Astrocyte (in vitro differentiated cells and primary cell): ENCODE measurements at places on chromosomes 3 and 15. TPM values are rescaled to one million over a fixed set of nuclear protein-coding genes. Genes with fewer than 3 reads are reported as not detected.

KLF15 gene
- total RNA-seq: 0.29 and 0.34 TPM in 2 replicates

PPM1L gene
- total RNA-seq: 5.5 and 6.3 TPM in 2 replicates

GRCh38 chr15:42971830-42972229 is 51.3 kb upstream of the TTBK2 start:
- no peak for DNase-seq
- no peak overlapping the region for H3K4me3 ChIP-seq
- H3K4me1 ChIP-seq: no peaks in the 10 kb centered on the region
- no peak overlapping the region for H3K27ac ChIP-seq

DNA sequence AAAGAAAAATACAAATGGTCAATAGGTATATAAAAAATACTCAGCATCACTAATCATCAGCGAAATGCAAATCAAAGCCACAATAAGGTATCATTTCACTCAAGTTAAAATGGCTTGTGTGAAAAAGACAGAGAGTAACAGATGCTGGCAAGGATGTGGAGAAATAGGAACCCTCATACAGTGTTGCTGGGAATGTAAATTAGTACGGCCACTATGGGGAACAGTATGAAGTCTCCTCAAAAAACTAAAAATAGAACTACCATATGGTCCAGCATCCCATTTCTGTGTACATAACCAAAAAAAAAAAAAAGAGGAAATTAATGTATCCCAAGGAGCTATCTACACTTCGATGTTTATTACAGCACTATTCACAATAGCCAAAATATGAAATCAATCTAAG is 98.1 kb upstream of the TGFBR2 start:
- DNase-seq: no peak
- H3K36me3 ChIP-seq: no peaks in the 10 kb centered on the region
- H3K4me1 ChIP-seq: peaks cover 9% of the 10 kb centered on the region
- no peak overlapping the region for H3K27ac ChIP-seq
- H3K4me3 ChIP-seq: no peak overlapping the region
- no peaks in the 10 kb centered on the region for H3K27me3 ChIP-seq

DNA sequence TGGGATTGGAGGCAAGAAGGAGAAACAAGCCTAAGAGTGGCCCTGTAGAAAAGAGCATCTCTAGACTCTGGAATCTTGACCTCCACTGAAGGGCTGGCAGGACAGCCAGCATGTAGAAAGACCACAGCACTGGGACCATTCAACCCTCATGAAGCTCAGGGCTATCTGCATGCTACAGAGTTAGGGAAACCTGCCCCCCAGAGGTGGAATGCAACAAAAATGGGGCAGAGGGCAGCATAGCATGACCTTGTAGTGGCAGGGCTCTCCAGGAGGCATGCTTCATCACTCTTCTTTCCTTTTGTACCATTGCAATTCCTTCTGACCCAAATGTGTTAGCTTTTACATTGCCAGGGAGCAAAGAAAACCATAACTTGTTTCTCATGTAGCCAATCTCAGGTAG is 445.4 kb downstream of the EPHB1 start:
- no peak for DNase-seq
- no peaks in the 10 kb centered on the region for H3K4me1 ChIP-seq
- no peak overlapping the region for H3K27ac ChIP-seq
- H3K27me3 ChIP-seq: no peaks in the 10 kb centered on the region

SERP1 gene
- total RNA-seq: 119 and 131 TPM in 2 replicates

DNA sequence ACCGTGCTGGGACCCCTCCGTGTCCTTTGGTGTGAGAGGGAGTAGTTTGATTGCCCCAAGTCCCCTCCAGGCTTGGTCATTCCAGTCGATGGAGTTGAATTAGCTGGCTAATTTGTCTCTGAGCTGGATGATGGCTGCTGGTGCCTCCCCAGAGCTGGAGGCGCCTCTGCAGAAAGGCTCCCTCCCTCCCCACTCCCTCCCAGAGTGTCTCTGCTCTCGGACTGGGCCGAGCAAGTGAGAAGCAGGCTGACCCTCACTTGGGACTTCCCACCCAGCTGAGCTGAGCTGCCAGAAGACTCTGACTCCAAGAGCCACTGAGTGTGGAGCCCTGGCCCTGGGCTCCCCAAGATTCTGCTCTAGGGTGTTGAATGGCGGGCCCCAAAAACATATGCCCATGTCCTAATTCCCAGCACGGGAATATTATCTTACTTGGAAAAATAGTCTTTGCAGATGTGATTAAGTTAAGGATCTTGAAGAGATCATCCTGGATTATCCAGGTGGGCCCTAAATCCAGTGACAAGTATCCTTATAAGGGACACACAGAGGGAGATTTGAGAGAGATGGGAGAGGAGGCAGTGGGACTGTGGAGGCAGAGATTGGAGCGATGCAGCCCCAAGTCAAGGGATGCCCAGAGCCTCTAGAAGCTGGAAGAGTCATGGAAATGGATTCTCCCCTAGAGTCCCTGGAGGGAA is 60.7 kb upstream of the TLE3 start:
- H3K36me3 ChIP-seq: no peaks in the 10 kb centered on the region
- H3K4me3 ChIP-seq: no peak overlapping the region
- H3K27me3 ChIP-seq: peaks cover 6% of the 10 kb centered on the region
- DNase-seq: no peak
- H3K4me1 ChIP-seq: peaks cover 22% of the 10 kb centered on the region
- no peak overlapping the region for H3K27ac ChIP-seq
